NCI-H1436 treated with DMSO at 0.1 percent for 48 hours (cell line): ENCODE measurements at places on chromosomes 1 and 21.

DNA sequence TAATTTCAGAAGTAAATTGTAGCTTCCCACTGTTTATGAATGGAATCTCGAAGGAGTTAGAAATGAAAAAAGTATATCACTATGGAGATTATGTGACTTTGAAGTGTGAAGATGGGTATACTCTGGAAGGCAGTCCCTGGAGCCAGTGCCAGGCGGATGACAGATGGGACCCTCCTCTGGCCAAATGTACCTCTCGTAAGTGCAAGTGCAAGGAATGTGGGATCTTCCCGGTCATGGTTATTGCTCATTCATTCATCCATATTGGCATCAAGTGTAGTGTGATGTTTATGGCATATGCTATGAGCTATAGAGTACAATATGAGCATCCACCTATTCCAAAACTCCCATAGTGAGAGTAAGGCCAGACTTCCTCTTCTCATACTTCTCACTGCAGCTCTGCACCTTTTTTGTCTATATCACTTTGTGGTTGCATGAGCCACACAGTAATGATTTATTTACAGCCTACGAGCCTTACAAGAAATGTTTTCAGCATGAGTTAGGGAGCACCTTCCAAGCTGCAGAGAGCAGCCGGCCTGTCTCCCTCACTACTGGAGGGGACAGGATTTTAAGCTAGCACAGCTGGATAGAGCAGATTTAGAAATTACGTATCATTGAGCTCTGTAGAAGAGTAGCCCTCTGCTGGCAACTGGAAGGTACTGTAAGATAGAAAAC is 24.9 kb upstream of the CR1L start:
- peak; percentile 42 for DNase-seq

DNA sequence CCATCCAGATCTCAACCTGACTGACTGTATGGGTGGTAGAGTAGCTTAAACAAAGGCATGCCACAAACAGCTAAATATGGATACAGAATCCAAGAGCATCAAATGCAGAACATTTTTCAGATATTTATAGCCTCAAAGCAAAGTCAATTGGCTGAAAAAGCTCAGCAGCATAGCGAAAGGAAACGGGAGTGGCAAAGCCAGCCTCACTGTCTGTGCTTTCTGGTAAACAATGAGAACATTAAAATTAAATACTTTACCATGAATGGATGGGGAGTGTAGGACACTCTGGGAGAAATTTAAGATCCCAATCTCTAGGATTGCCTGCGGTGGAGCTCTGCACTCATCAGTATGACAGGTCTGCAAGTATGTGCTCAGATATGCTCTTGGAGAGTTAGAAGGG is 4.4 kb downstream of the RASAL2 start:
- no peak for DNase-seq

DNA sequence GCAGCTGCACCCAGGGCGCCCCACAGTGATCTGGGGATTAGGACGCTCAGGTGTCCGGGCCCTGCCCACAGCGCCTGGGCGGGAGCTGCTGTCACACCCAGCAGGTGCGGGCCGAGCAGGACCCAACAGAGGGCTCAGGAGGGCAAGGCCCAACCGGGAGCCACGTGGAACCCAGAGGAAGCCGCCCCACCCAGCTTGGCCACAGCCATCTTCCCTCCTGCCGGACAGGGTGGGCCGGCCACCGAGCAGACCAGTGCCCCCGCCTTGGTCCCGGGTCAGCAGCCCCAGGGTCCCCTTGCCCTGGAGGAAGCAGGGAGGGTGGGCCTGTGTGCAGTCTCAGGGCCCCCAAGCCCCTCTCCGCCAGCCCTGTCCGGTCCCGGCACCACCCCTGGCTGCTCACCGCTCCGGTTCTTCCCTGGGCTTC is 6.3 kb upstream of the TTLL10 start:
- no peak for DNase-seq

DNA sequence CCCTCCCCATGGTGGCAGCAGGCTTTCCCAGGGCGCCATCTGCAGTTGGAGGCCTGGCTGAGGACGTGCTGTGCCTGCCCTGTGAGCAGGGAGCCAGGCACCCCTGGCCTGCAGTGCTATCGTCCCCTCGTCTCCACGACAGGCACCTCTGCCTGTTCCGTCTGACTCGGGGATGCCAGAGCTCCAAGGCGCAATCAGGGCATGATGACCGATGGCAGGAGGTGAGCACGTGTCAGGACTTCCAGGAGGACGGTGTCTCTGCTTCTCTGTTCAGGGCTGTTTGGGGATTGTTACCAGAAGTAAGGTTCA is 125.2 kb downstream of the PCBP3 start:
- DNase-seq = no peak

DNA sequence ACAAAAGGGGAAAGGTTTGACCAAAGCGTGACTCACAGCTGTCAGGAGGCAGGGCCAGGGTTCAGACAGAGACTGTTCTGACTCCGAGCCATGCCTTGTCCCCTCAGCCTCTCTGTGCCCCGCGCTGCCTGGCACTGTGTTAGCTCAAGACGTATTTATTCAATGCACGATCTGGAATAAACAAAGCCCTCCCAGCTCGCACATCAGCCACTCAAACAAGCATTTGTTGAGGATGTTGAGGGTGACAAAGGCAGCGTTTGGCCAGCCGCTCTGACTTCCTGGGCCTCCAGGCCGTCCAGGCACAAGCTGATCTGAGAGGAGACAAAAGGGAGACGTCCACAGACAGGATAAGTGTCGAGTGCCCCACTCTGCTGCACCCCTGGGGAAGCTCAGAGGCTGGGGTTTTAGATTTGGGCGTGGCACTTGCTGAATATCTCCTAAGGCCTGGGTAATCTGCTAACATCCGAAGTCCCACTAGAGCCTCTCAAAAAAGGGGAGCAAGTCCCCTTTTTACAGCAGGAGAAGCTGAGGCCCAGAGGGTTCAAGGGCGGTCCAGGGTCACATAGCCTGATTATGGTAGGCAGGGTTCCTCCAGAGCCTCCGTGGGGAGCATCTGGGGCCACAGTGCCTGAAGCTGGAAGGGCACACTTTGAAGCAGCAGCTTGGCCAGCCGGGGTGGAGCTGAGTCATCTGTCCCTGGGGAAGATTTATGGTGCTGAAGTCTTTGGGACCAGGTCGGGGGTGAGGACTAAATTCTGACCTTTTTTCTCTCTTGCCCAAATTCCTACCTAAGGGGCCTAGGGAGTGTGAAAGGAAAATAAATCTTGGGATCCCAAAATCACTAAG is 95.9 kb downstream of the SPSB1 start:
- no peak for DNase-seq

DNA sequence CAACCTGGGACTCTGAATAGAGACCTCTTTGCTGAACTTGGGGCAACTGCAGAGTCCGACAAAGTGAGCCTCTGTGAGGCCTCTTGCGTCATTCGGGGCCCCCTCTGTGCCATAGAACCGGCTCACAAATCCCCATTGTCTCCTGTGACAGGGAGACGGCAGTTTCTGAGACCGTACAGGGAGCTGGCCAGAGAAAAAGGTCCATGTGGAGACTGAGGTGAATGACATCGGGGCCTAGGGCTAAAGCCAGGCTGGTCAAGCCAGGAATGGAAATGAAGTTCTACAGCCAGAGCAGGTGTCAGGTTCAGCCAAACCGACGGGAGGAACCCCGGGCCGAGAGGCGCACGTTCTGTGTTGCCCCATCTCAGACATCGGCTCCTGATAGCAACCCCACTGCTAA is 37.1 kb upstream of the TRIM67 start:
- DNase-seq = no peak

DNA sequence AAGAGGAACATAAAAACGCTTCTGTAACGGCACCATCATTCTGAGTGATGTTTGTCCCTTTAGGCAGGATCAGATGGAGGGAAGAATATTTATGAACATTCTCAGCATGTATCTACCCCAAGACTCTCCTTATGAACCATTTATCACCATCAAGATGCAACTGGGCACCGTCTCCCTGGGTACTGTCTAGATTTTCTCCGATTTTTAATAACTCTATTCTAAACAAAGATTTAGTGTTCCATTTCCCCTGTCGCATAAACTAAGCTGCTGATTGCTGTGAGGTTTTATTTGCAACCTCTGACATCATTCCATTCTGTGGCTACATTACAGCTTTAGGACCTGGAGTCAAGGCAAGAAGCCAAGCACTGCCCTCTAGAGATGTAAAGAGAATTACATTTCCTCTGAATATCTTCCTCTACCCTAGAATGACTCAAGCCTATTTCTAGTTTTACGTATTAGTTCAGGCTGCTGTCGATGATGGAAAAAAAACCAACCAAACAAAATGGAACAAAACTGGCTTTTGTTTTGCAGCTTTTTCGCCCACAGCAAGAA is 130.1 kb upstream of the MAP1LC3C start:
- DNase-seq = peak; percentile 11

- no peak for DNase-seq
Measured at GRCh38 chr1:75787524-75787923, 1.5 kb downstream of the RABGGTB start.

GRCh38 chr1:29200906-29201594 is 19.4 kb upstream of the SRSF4 start:
- no peak for DNase-seq

- DNase-seq = no peak
Measured at GRCh38 chr21:46155514-46156377, at the start of gene FTCD. Gene FTCD (minus strand): TSS chr21:46155579. CDS start chr21:46155523, 56 bp downstream.

GRCh38 chr1:53408013-53408754 is 51.0 kb upstream of the DMRTB1 start:
- DNase-seq = no peak

- DNase-seq = no peak
Measured at GRCh38 chr1:58620926-58621325, 43.9 kb upstream of the TACSTD2 start.

DNA sequence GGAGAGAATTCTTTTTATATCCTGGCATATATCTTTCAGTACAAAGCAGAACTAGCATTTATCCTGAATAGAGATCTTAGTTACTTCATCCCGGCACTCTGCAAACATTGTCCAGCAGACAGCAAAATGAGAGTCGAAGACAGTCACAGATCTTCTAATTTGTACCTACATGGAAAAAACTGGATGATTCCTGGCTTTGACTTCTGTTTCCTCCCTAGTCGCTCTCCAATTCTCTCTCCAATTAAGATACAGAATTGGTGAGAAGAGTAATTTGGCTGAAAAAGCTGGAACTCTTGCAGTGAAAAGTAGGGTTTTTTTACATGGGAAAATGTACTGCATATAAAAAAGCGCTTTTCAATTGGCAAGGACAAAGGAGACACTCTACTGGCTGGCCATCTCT is 151.1 kb upstream of the C8B start:
- DNase-seq = no peak

GRCh38 chr1:111556325-111557037 is 53.0 kb upstream of the ADORA3 start:
- DNase-seq = no peak

- no peak for DNase-seq
Measured at GRCh38 chr1:89698020-89698560, 65.2 kb downstream of the LRRC8C start.

DNA sequence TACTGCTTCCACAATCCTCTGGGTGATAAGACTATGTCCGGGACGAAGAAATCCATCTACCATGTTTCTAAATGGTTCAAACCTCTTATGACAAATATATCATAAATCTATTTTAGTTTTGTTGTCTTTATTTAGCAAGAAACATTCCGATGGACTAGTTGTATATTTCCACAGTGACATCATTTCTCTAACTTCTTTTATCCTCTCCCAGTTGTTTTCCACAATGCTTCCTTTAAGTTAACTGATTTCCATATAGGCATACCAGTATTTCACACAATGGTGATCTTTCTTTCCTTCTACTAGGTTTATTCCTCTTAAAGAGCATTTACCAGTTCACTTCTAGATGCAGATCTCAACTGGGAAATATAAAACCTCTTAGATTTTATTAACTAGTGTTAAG is 44.8 kb downstream of the USP1 start:
- no peak for DNase-seq

- no peak for DNase-seq
Measured at GRCh38 chr1:216045400-216045799, 377.8 kb downstream of the USH2A start.

GRCh38 chr1:155531624-155532023 is 31.0 kb downstream of the ASH1L start:
- DNase-seq = no peak

GRCh38 chr1:7528386-7529198 is 242.5 kb upstream of the VAMP3 start:
- no peak for DNase-seq

GRCh38 chr1:118989878-118990378 is 1.8 kb upstream of the TBX15 start:
- DNase-seq = no peak

DNA sequence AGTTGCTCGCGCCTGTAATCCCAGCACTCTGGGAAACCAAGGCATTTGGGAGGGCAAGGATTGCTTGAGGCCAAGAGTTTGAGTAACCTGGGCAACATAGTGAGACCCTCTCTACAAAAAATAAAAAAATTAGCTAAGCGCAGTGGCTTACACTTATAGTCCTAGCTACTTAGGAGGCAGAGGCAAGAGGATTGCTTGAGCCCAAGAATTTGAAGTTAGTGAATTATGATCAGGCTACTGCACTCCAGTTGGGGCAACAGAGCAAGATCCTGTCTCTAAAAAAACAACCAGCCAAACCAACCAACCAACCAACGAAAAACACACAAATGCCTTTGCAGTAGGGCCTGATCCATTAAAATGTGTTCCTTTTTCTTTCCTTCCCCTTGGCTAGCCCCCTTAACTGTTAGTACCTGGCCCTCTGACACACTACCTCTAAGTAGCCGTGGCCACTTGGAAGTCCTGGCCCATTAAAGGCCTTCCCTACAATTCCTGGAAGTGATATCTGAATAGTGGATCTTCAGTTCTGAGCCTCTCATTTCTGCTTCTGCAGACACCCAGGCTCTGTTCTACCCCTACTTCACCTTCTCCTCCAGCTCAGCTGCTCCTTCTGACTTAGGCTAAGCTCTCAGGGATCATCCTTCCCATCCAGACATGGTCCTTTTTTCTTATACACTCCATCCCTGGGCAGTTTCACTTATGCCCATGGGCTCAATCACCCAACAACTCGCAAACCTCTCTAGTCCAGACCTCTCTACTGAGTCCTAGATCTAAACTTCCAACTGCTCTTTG is 3.5 kb upstream of the OSCP1 start:
- DNase-seq = no peak

DNA sequence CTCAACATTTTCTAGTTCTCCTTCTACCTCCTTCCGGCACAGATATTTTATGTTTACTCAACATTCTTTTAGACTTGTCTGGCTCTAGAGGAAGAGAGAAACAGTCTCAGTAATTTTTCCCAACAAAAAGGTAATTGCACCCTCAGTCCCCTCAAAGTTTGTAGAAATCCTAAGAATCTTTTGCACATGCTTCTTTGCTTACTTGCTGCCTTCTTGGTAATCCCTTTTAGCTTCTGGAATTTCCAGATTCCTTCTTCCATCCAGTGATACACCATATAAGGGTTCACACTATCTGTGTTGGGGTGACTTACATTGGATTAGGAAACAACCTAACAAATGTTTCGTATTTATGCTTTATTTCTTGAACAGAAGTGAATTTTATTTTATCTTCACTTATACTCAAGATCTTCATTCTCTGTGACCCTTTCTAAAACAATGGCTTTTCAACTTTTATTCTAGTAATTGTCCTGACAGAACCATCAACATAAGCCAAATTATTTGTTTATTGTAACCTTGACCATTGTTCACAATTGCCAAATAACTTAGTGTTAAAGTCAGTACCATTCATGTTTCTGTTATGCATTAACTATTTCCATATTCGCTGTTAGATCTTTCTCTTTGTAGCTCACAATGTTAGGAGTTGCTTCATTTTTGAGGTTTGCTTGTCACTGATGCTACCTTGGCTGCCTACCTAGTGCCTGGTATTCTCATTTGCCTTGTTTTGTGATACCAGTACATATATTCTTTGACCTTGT is 238.1 kb downstream of the HMCN1 start:
- DNase-seq = no peak

GRCh38 chr1:14487671-14488070 is 110.8 kb upstream of the KAZN start:
- no peak for DNase-seq
